A549 treated with Mapracorat at 1 μM for 4 hours (cell line): ENCODE measurements at places on chromosomes 1 and 21. TPM values are rescaled to one million over a fixed set of nuclear protein-coding genes. Genes with fewer than 3 reads are reported as not detected.

Gene TADA1
- total RNA-seq = 11.4 to 13.9 TPM (median 13.6 TPM) in 5 replicates

Gene OPTC
- total RNA-seq = not detected in 5 replicates

Gene DYNLT5
- not detected in 5 replicates for total RNA-seq

Gene PTGFR
- not detected in 5 replicates for total RNA-seq

Gene DRAXIN
- 0.03 to 0.07 TPM (median 0.06 TPM) in 5 replicates for total RNA-seq

Gene TRNP1
- total RNA-seq = 182 to 277 TPM (median 266 TPM) in 5 replicates

Gene RGS13
- not detected in 5 replicates for total RNA-seq

Gene S100A14
- 0.24 to 0.73 TPM (median 0.38 TPM) in 5 replicates for total RNA-seq

Gene LRRC53
- not detected in 5 replicates for total RNA-seq

Gene RAVER2
- 3.9 to 5.3 TPM (median 4.7 TPM) in 5 replicates for total RNA-seq

Gene H3-3A
- 389 to 432 TPM (median 410 TPM) in 5 replicates for total RNA-seq

Gene KLHL20
- 11.1 to 13.5 TPM (median 12.4 TPM) in 5 replicates for total RNA-seq

Gene OR2T29
- not detected in 5 replicates for total RNA-seq

Gene FMO4
- total RNA-seq = 0.22 to 1.1 TPM (median 0.31 TPM) in 5 replicates

Gene MANEAL
- 21.1 to 25.5 TPM (median 24.9 TPM) in 5 replicates for total RNA-seq

Gene LRRC39
- 0.10 to 0.15 TPM (median 0.10 TPM) in 3 of 5 replicates, not detected in the others for total RNA-seq

Gene TESK2
- total RNA-seq = 0.11 to 0.24 TPM (median 0.17 TPM) in 5 replicates

Gene C1orf116
- 4.3 to 6.5 TPM (median 5.5 TPM) in 5 replicates for total RNA-seq

Gene CD1D
- 0.16 TPM in 1 of 5 replicates, not detected in the others for total RNA-seq

Gene BARHL2
- total RNA-seq = not detected in 5 replicates

Gene GMEB1
- total RNA-seq = 5.5 to 6.3 TPM (median 5.7 TPM) in 5 replicates
